Activated T-cell treated with anti-CD3 and anti-CD28 coated beads, Interleukin-2, amount 50 U/mL, for 4 hours (primary cell): ENCODE measurements at places on chromosomes 4 and X.

- DNase-seq, result no peak
Measured at GRCh38 chr4:155599596-155599995, 67.1 kb upstream of the GUCY1A1 start.

DNA sequence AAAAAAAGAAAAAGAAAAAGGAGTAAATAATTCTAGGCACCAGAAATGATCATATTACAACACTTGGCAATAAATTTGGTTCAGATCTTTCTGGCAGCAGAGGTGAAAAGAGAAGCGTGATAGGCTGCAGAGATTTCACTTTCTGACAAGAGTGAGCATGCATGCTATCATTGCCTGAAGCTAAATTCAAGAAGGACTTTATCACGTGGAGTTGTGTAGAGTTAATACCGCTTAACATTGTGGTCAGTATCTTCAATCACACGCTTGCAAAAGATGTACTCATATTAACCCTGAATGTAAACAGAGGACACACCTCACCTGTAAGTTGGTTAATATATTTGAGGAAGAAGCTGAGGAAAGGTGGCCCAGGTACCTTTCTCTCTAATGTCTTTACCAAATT, 31.4 kb upstream of the RBPJ start:
- DNase-seq, result no peak

- DNase-seq, result no peak
Measured at GRCh38 chr4:13910556-13910955, 283.0 kb upstream of the BOD1L1 start.

- DNase-seq, result no peak
Measured at GRCh38 chrX:134670134-134670924, 12.1 kb upstream of the PLAC1 start.

GRCh38 chr4:4289597-4289940, 385 bp downstream of the LYAR start:
- no peak for DNase-seq

DNA sequence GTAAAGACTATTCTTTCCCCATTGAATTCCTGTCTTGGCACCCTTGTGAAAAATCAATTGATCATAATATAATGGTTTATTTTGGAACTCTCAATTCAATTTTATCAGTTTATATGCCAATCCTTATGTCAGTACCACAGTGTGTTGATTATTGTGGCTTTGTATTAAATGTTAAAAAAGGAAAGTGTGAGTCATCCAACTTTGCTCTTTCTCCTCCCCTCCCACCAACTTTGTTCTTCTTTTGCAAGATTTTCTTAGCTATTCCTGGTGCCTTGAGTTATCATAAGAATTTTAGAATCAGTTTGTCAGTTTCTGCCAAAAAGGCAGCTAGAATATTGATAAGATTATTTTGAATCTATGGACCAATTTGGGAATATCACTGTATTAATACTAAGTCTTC, 11.2 kb upstream of the RNF175 start:
- DNase-seq, result no peak

DNA sequence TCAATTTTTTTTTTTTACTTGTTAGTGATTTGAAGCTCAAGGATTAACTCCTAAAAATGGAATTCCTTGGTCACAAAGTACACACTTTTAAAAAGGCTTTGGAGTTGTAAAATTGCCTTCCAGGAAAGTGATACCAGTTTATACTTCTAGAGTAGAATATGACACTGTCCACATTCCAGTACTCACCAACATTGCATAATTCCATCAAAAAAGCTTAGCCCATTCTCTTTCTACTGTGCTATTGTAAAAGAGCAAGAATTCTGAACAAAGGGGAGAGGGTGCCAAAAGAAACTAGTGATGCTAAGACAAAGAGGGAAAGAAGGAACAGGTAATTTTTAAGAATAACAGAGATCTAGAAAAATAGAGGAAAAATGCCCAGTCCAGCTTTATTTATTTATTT, 10.4 kb upstream of the PHOX2B start:
- DNase-seq, result no peak

GRCh38 chrX:39859991-39860861, 237.5 kb downstream of the BCOR start:
- DNase-seq, result peak; percentile 84

GRCh38 chrX:148043271-148043855, 62.2 kb downstream of the FMR1NB start:
- DNase-seq, result no peak
